ENCODE measurements at places on chromosomes 3 and 15.

- DNase-seq = no peak
These were observed 307.1 kb downstream of the KBTBD8 start for GRCh38 chr3:67305160-67305559.

DNA sequence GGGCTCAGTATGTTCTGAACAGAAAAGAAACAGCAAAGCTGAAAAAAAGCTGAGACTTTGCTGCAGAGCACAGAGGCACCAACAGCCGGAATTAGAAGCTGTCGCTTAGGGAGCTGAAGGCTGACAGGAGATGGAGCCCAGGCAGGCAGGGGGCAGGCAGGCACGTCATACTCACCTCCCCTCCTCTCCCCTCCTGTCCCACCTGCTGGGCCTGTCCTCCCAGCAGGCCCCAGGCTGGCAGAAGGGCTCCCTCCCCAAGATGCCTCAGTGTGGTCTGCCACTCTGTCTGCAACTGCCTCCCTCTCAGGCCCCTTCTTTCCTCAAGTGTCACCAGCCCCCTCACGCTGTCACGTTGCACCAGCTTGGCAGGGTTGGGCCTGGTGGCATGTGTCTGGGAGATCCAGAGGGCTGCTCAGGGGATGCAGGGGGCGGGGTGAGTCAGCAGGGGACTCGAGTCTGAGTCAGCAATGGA lies 3.2 kb upstream of the ANKRD63 start:
- DNase-seq = no peak

GRCh38 chr15:81379269-81379668 lies 5.3 kb upstream of the TMC3 start:
- no peak for DNase-seq

- no peak for DNase-seq
These were observed 51.8 kb upstream of the NUDT16 start for GRCh38 chr3:131329774-131330173.

- DNase-seq = no peak
These were observed 18.0 kb upstream of the RYR3 start for GRCh38 chr15:33292717-33293307.

- no peak for DNase-seq
These were observed 130.8 kb upstream of the IL12A start for GRCh38 chr3:159857840-159858239.

DNA sequence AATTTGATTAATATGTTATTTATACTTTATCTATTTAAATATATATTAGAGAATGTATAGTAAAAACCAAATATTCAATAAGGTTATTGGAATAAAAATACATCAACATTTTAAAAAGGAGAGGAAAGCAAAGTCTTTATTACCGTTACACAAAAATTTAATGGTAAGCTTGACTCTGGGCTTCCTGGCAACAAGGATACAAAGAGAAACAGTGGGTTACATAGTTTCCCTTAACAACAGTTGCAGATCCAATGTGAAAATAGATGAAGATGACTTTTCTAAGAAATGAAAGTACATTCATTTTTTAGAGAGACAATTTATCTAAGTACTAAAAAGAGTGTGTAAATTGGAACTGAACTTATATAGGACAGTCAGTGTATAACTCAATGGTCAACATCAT lies 6.0 kb upstream of the PHLDB2 start:
- DNase-seq = no peak

DNA sequence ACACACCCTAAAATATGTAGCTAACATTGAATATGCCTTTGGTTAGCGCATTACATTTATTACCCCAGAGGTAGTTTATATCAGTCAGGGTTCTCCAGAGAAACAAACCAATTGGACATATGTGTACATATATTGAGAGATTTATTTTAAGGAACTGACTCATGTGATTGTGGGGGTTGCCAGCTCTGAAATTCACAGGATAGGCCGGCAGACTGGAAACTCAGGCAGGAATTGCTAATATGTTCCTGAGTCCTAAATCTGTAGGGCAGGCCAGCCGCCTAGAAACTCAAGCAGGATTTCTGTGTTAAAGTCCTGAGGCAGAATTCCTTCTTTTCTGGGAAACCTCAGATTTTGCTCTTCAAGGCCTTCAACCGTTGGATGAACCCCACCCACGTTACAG lies 189.7 kb downstream of the CDIN1 start:
- no peak for DNase-seq

DNA sequence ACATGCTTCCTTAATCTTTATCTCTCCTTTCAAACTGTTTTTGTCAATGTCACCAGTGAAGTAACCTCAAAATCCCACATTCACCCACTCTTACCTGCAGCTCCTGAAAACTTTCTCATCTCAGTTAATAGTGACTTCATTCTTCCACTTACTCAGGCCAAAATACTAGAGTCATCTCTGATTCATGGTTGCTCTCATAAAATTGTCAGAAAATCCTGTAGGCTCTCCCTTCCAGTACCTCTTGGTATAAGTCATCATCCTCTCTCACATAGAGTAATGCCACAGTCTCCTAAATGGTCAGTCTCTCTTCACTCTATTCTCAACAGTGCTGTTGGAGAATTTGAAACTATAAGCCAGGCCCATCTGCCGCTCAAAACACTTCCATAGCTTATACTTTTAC lies 34.9 kb upstream of the POU1F1 start:
- no peak for DNase-seq

- DNase-seq = no peak
These were observed 20.0 kb upstream of the MFSD1 start for GRCh38 chr3:158781849-158782248.

- DNase-seq = no peak
These were observed 105.4 kb upstream of the ANKRD28 start for GRCh38 chr3:15903164-15903563.

- no peak for DNase-seq
These were observed 7.7 kb downstream of the CCR2 start for GRCh38 chr3:46361408-46362283.

GRCh38 chr15:40337597-40337996 lies 3.1 kb downstream of the CCDC9B start:
- DNase-seq = no peak
